ENCODE measurements at places on chromosomes 12 and 14.

- DNase-seq, result no peak
These were observed 25.3 kb downstream of the GRIN2B start for GRCh38 chr12:13956060-13956590.

GRCh38 chr12:92462049-92462448, 240.7 kb upstream of the PLEKHG7 start:
- no peak for DNase-seq

GRCh38 chr14:89787525-89787924, 167.0 kb downstream of the EFCAB11 start:
- no peak for DNase-seq

GRCh38 chr12:59250766-59251165, 330.5 kb upstream of the LRIG3 start:
- DNase-seq, result no peak

GRCh38 chr12:63238892-63239291, 87.9 kb upstream of the AVPR1A start:
- no peak for DNase-seq
